ENCODE measurements at places on chromosomes 3 and 15.

DNA sequence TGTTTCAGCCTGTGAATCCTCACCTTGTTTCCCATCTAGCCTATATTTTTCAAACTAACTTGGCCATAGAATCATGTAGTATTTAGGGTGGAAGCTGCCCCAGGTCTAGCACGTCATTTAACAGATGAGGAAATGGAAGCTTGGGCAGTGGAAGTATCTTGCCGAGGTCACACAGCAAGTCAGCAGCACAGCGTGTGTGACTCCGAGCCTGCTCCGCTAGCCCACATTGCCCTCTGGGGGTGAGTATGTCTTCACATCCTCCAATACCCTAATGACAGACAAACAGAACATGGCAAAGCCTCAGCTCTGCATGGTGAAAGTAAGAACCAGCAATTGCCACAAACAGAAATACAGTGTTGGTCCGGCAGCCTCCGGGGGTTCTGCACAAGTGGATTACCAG, 2.2 kb upstream of the CCR5 start:
- H3K36me3 ChIP-seq: no peaks in the 10 kb centered on the region
- DNase-seq: peak; percentile 70
- no peaks in the 10 kb centered on the region for H3K4me1 ChIP-seq
- no peak overlapping the region for H3K27ac ChIP-seq
- H3K4me3 ChIP-seq: no peak overlapping the region
- no peaks in the 10 kb centered on the region for H3K27me3 ChIP-seq

DNA sequence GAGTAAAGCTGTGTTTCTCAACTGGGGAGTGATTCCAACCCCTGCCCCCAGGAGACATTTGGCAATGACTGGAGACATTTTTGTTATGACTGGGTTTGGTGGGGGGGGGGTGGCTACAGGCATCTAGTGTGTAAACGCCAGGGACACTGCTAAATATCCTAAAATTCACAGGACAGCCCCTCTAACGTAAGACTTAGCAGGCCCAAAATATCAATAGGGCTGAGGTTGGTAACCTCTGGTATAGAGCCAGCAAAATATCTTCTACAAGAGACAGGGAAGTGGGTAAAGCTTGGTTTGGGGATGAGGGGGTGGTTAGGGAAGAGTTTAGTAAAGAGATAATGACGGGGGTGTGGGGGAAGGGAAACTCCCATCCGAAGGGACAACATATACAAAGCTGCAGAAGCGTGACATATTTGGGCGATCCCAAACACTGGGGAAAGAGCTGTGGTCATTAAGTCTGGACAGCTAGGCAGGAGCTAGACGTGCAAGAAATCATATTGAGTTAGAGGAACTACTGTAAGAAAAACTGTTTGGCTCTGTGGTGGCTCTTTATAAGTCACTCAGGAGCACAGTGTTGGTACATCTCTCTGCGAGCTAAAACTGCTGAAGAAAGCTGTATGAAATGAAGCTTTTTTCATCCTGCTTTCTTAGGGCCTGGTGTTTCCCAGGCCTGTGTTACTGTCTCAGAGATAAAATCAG, 697 bp upstream of the TRIM69 start:
- H3K36me3 ChIP-seq: no peaks in the 10 kb centered on the region
- no peak overlapping the region for H3K4me3 ChIP-seq
- peaks cover 2% of the 10 kb centered on the region for H3K27me3 ChIP-seq
- no peaks in the 10 kb centered on the region for H3K4me1 ChIP-seq
- no peak for DNase-seq

- no peak overlapping the region for H3K4me3 ChIP-seq
- DNase-seq: peak; percentile 35
- peaks cover 25% of the 10 kb centered on the region for H3K4me1 ChIP-seq
- no peak overlapping the region for H3K27ac ChIP-seq
These were observed 470.2 kb upstream of the PROK2 start for GRCh38 chr3:72255191-72255590.

- peak; percentile 89 for DNase-seq
- H3K27me3 ChIP-seq: no peaks in the 10 kb centered on the region
- peak overlapping the region; percentile 99 for H3K27ac ChIP-seq
These were observed 492 bp downstream of the TMCC1 start for GRCh38 chr3:129892857-129893580.

DNA sequence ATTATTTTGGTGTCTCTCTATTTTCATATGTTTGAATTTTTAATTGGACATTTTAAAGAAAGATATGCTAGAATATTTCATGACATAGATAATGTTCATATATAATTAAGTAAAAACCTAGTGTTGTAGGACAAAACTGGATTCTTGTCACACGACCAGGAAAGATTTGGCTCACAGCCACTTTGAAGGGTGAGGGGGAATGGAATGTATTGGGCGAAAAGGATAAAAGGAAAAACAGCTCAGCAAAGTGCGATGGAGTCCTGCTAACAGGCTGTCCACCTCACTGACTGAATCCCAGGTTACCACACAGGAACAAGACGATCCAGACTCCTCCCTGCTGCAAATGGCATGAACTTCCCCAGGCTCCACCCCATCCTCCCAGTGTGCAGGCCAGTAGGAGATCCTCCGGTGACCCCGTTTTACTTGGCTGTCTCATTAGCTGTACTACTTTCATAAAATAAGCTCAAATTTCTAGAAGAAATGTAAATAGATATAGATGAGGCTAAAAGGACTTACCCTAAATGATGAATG, 186.2 kb downstream of the CD47 start:
- DNase-seq: no peak
- H3K27ac ChIP-seq: no peak overlapping the region
- H3K4me1 ChIP-seq: no peaks in the 10 kb centered on the region
- no peaks in the 10 kb centered on the region for H3K27me3 ChIP-seq

DNA sequence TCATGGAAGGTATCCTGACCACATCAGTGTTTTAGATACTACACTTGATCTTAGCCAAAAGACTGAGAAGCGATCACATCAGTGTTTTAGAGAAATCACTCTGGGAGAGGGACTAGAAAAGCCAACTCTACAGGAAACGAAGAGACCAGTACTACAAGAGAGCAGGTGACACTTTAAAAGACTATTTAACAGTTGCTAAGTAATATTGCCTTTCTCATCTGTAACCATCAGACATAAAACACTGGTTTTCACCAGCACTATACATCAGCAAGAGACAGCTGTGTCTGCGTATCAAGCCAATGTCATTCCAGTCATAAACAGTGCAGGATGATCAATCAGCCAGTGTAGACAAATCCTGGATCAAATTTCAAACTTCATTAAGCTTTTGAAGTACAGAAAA, 66.7 kb downstream of the GLB1 start:
- H3K27me3 ChIP-seq: no peaks in the 10 kb centered on the region
- no peaks in the 10 kb centered on the region for H3K4me1 ChIP-seq
- H3K4me3 ChIP-seq: no peak overlapping the region
- no peaks in the 10 kb centered on the region for H3K36me3 ChIP-seq
- H3K27ac ChIP-seq: no peak overlapping the region

DNA sequence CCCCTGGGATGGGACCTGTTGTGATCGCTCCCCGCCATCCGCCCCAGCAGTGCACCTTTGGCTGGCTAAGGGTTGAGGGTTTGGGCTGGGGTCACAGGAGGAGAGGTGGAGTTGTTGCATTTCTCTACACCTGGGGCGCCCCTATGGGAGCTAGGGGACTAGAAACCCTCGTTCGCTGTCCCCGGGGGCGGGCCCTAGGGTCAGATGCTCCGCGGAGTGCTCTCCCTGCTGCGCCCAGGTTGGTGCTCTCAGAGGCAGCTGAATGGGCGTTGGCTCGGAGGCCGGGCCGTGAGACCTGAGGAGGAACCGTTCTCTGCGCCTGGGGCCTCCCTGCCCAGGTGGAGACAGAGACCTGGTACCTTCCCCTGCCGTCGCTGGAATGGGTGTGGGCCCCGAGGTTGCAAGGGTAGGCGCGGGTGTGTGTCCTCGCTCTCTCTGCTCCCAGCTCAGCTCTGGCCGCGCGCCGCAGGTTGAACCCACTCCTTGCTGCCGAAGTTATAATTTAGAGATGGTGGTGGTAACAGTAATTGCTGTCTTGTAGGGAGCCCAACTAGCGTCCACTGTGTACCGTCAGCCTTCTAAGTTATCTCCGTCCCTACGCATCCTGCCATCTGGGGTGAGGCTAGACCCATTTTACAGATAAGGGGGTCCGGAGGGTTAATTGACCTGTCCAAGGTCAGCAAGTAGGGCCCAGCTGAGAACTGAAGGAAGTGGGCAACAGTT, 965 bp downstream of the FLNB start:
- H3K27me3 ChIP-seq: no peaks in the 10 kb centered on the region
- H3K36me3 ChIP-seq: no peaks in the 10 kb centered on the region
- H3K4me3 ChIP-seq: peak overlapping the region; percentile 86
- peaks cover 4% of the 10 kb centered on the region for H3K4me1 ChIP-seq
- peak; percentile 41 for DNase-seq
- no peak overlapping the region for H3K27ac ChIP-seq

DNA sequence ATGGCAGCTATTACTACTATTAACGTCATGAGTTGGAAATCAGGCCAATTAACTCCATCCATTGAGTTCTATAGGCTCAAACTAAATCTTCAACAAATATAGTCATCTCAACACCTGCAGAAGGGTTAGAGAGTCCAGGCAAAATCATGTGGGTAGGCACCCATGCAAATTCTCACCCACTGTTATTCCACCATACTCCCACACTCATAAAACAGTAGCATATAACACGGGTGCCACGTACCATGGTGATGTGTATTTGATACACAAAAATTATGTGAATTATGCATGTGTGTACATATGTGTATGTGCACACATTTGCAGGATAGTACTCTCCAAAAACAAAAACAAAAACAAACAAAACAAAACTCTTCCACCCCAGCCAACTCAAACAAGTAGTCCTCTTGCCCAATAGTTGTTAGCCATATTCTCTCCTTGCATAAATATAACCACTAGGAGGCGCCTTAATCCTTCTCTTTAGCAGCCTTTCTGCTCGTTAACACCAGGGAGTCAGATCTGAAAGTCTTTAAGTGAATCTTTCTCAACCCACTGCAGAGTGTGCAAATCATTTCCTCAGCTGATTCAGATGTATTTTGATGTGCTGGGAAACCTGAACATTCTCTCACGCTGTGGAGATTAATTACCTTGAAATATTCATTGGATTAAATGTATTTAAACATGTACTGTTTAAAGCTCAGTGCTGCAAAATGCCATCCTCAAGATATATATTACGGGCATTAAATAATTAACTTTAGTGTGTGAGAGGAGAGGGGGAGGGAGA, 38.0 kb upstream of the COPB2 start:
- H3K4me3 ChIP-seq: no peak overlapping the region
- no peaks in the 10 kb centered on the region for H3K36me3 ChIP-seq
- no peaks in the 10 kb centered on the region for H3K4me1 ChIP-seq
- no peak overlapping the region for H3K27ac ChIP-seq

DNA sequence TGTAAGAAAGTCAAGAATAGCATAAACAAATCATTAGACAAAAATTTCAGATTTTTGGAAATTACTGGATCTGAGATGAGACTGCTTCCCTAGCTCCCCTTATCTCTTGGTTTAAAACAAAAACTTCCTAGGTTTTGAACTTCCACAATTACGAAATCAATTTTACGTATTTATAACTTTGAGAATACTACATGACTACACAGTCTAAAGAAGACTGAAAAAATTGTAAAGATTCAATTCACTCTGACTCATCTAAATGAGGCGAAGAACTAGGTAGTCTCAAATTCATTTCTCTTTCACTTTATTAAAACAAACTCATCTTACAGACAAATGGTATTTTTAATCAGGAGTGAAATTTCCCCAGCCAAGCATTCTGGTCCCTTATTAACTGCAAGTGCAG, 10.3 kb downstream of the CCDC54 start:
- H3K27me3 ChIP-seq: no peaks in the 10 kb centered on the region
- no peak overlapping the region for H3K4me3 ChIP-seq
- H3K27ac ChIP-seq: no peak overlapping the region
- DNase-seq: no peak

DNA sequence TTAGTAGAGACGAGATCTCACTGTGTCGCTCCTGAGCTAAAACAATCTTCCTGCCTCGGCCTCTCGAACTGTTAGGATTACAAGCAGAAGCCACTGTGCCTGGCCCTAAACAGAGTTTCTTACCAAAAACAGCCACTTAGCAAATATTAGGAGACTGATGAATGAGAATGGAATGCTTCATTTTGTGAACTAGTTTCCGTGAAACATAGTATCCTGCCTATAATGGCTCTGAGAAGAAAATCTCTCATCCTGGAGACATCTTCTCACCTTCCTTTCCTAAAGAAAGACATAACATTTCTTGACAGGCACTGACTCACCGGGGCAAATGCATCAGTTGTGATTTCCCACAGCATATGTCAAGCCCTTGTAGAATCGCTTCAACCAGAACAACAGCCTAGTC, 44.9 kb downstream of the GJD2 start:
- H3K4me1 ChIP-seq: no peaks in the 10 kb centered on the region
- no peak overlapping the region for H3K4me3 ChIP-seq
- DNase-seq: no peak
- H3K27ac ChIP-seq: no peak overlapping the region
- H3K36me3 ChIP-seq: no peaks in the 10 kb centered on the region
- H3K27me3 ChIP-seq: no peaks in the 10 kb centered on the region

- DNase-seq: no peak
- H3K27ac ChIP-seq: no peak overlapping the region
- no peaks in the 10 kb centered on the region for H3K27me3 ChIP-seq
- no peaks in the 10 kb centered on the region for H3K36me3 ChIP-seq
- no peak overlapping the region for H3K4me3 ChIP-seq
These were observed 69.4 kb downstream of the AAGAB start for GRCh38 chr15:67185051-67185450.

Data from neural progenitor cell (in vitro differentiated cells).